Germinal center (tissue), 1 donor: ENCODE measurements at places on chromosomes 1 and 21.

DNA sequence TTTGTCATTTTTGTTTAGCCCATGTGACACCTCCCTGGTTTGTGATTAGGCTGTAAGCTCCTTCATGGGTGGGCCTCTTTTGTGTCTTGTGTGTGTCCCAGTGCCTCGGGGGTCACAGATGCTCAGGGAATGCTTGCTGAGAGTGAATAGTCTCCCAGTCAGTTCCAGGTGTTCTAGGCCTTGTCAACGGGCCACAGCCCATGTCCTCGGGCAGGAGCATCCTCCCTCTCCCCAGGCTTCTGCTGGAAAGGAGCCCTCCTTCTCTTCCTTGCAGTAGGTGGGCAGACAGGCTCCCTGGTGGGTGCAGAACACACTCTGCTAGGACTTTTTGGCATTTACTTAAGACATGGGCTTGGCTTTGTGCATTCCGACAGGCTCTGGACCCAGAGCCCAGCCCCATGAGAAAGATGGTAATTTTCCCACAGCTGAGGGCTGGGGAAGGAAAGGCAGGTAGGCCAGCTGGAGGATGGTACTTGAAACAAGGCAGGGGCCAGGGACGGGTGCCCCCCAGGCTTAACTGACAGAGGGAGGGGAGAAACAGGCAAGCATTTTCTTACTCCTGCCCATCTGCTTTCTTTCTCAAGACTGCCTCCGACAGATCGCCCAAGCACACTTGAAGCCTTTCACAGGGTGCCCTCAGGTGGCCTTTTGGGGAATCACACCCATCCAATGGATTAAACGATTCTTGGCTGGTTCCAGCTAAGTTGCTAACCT is 7.1 kb upstream of the CPLANE2 start:
- DNase-seq: peak; percentile 82

GRCh38 chr1:36624466-36624865 is 141.8 kb upstream of the CSF3R start:
- DNase-seq: no peak

- no peak for DNase-seq
These were observed 176.8 kb downstream of the DISC1 start for GRCh38 chr1:231803353-231803752.

- no peak for DNase-seq
These were observed 48.1 kb upstream of the EEIG2 start for GRCh38 chr1:108511764-108512163.

DNA sequence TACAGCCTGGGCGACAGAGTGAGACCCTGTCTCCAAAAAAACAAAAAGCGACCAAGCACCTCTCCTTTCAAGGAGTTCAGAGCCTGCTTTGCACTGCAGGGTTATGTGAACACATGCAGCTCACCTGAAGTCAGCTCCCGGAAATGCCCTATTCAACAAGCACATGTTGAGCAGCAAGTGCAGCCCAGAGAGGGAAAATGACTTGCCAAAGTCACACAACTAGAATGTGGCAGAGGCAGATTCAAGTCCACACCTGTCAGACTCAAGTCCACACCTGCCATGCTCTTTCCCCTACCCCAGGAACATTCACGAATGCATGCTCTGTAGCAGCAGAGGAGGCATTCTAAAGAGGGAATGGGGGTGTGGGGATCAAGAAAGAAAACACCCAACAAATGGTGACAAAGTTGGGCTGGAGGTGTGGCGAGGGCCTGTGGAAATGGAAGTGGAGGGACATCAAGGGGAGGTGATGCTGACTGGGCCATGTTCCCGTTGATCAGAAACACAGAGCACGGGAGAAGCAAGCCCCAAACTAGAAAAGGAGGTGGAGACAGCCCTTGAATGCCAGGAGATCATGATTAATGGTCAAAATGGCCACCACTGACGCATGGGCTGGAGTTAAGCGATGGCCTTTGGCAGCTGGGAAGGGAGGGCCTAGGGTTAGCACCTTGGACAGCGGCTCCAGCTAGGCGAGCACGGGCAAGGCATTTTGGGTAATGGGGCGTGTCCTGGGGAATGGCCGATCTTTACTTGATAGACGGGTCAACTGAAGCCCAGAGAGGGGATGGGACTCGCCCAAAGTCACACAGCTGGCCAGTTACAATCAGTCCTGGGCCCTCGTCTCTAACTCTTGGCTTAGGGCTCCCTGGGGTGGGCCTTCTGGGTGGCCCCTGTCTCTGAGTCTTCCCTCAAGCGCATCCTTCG is 21.5 kb downstream of the RAP1GAP start:
- DNase-seq: peak; percentile 60
